ENCODE measurements at places on chromosomes 5 and 9. TPM values are rescaled to one million over a fixed set of nuclear protein-coding genes. Genes with fewer than 3 reads are reported as not detected.

RNF224 gene
- total RNA-seq: under 0.01 TPM

SLC6A3 gene
- total RNA-seq: not detected

TUSC1 gene
- total RNA-seq: 10.5 TPM

EIF4EBP3 gene
- total RNA-seq: 1.8 TPM

WDR55 gene
- total RNA-seq: 25.2 TPM

MYMK gene
- not detected for total RNA-seq

GABRA1 gene
- not detected for total RNA-seq

FOXD4L5 gene
- under 0.01 TPM for total RNA-seq

DRD1 gene
- total RNA-seq: 2.6 TPM
